ENCODE measurements at places on chromosomes 12 and 14.
A peak's percentile ranks its signal among the peaks of the same experiment; 100 is the strongest.

DNA sequence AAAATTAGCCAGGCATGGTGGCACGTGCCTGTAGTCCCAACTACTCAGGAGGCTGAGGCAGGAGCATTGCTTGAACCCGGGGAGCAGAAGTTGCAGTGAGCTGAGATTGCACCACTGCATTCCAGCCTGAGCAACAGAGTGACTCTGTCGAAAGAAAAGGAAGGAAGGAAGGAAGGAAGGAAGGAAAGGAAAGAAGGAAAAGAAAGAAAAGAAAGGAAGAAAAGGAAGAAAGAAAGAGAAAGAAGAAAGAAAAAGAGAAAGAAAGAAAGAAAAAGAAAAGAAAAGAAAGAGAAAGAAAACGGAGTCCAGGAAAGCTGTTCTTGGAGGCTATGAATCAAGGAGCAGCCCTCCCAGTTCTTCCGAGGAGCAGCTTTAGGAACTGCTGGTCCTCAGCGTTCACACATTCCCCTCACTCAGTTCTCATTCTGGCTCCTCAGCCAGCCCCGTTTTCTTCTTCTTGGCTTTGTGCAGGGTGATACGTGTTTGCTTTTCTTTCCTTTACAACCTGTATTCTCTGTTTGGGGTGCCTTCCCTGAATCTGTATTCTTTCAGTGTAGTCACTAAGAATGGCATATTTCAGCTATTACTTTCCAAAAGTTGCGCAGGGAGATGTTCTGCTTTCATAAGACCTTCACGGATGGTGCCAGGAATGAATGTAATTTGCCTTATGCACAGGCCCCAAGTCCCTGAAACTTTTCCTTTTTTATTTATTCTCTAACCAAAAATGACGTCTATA, 12.2 kb downstream of the FBXL14 start:
- no peak for DNase-seq

DNA sequence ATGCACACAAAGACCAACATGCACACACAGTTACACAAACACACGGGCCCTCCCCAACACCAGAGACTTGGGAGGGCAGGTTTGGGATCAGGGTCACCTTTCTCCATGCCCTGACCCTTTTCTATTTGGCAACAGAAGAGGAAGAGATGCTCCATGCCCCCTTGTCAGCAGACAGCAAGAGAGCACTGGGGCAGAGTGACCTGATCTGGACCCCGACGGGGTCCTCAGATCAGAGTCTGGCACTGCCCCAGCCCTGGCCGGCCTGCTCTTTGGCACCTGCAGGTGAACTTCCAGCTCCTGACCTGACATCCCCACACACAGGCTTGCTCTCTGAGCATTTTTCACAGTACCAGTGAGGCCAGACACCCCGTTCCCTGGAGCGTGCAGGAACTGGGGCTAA, 21.4 kb downstream of the ADCY6 start:
- no peak for DNase-seq

- no peak for DNase-seq
Measured at GRCh38 chr14:31884776-31885379, 192.2 kb upstream of the ARHGAP5 start.

- no peak for DNase-seq
Measured at GRCh38 chr14:69355607-69356281, 42.4 kb downstream of the ERH start.

- no peak for DNase-seq
Measured at GRCh38 chr14:102686196-102686801, 91.0 kb upstream of the TRAF3 start.

GRCh38 chr14:61489512-61489911, 168.1 kb downstream of the PRKCH start:
- DNase-seq: no peak

GRCh38 chr14:42778984-42779383, 1172.3 kb downstream of the LRFN5 start:
- DNase-seq: no peak

GRCh38 chr14:69985463-69985862, 106.2 kb downstream of the SMOC1 start:
- no peak for DNase-seq

GRCh38 chr14:80868260-80868659, 73.3 kb downstream of the CEP128 start:
- DNase-seq: no peak

GRCh38 chr14:65471038-65471878, 58.7 kb downstream of the FUT8 start:
- no peak for DNase-seq

DNA sequence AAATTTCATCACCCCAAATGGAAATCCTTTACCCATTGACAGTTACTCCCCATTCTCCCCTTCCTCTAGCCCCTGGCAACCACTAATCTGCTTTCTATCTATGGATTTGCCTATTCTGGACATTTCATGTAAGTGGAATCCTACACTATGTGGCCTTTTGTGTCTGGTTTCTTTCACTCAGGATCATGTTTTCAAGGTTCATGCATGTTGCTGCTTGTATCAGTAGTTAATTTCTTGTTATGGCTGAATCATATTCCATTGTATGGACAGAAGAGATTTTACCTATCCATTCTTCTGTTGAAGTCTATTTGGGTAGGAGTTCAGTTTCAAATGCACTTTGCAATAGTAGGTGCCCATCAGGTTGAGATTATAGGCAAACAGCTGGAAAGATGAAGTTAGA, 1.4 kb downstream of the RFC5 start:
- no peak for DNase-seq

GRCh38 chr12:67651132-67651695, 2.7 kb downstream of the DYRK2 start:
- DNase-seq: peak; percentile 32

DNA sequence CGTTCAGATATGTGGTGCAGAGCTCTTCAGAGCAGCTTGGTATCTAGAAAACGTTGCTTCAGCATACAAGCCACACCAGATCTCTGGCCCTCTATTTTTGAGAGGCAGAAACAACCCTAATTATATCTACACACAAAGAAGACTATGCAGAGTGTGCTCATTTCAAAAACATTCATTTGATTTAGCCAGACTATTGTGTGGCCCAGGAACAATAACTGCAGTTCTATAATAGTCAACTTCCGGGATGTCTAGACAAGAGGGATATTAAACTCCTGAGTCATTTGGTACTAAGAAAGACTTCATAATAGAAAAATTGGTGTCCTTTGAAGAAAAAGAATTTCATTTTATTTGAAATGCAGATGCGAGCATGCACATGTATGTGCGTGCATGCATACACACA, 153.8 kb downstream of the PELI2 start:
- DNase-seq: no peak

GRCh38 chr12:40697566-40698259, 5.5 kb downstream of the CNTN1 start:
- DNase-seq: no peak

- DNase-seq: no peak
Measured at GRCh38 chr12:67996347-67996746, 7.1 kb downstream of the IFNG-AS1 start.

DNA sequence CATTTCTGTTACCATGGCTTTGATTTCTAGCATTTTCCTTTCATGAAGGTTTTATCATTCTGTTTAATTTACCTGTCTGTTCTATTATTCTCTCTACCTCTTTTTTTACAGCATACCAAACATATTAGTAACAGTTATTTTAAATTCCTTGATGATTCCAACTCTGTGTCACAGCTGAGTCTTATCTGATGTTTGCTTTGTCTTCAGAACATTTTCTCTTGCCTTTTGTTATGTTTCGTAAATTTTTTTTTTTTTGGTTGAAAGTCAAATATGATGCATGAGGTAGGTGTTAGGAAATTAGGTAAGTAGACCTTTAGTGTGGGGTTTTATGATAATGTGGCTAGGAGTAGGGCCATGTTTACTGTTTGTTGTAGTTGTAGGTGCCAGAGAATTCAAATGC, 496.4 kb downstream of the FOXG1 start:
- DNase-seq: no peak

- DNase-seq: no peak
Measured at GRCh38 chr14:100841066-100841760, 15.3 kb downstream of the MEG3 start.

- no peak for DNase-seq
Measured at GRCh38 chr12:53482626-53483168, 16.6 kb downstream of the MAP3K12 start.

GRCh38 chr14:84442521-84442920, 1087.4 kb upstream of the FLRT2 start:
- DNase-seq: no peak

DNA sequence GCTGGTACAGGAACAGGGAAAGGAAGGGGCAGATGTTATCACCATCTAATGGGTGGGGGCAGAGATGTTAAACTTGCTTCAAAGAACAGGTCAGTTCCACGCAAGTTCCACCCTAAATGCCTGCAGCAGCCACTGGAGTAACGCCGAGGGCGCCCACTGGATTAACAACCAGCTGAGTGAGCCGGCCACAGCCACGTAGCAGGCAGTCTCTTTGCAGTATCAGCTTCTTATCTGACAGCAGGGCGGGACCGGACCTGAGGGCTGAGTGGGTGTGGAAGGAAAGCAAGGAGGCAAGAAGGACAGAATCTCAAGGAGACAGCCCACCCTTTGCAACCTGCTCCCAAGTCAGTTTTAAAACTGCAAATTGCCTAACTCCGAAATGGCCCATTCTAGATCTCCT, 38.4 kb upstream of the FOXN3 start:
- no peak for DNase-seq

DNA sequence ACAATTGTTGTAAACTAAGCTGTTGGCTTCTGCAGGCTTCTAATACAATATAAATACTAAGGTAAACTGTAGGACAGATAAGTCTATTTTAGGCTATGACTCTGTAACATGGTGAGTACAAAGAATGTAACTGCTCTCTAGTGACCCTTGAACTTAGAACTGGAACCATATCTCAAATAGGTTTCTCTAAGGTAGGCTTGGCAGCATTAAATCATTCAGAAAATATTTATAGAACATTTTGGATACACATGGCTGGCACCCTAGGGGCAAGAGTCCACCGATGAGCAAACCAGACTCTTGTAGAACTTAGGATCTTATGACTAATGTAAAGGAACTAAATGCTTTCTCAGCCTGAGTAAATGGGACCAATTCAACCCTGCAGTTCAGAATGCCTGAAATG, 19.4 kb upstream of the SLC25A3 start:
- DNase-seq: no peak

DNA sequence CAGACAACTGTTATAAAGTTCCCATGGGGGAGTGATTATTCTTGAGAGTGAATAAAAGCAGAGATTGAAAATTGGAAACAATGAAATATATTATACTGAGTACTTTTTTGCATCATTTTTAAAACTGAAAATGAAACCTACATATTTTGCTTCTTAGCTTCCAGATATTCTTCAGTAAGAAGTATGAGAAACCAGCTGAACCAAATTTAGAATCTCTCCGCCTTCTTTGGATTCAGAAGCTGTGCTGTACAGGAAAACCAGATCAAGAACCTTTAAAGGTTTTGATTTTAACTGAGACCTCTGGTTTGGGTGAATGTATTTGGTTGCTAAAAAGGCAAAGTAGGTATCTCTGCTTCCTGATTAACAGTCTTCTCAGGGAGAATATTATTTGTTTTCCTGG, 109.4 kb downstream of the AKAP6 start:
- no peak for DNase-seq

DNA sequence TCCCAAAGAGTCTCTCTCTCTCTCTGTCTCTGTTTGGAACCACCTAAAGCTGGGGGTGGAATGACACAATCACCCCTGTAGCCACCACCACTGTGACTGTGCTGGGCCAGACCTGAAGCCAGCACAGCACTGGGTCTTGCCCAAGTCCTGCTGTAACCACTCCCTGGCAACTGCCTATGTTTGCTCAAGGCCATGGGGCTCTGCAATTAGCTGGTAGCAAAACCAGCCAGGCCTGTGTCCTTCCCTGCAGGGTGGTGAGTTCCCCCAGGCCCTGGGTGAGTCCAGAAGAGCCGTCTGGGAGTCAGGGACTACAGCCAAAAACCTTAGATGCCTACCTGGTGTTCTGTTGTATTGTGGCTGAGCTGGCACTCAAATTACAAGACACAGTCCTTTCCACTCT, 50.8 kb downstream of the DGLUCY start:
- no peak for DNase-seq

- no peak for DNase-seq
Measured at GRCh38 chr12:68962877-68963855, 30.2 kb upstream of the CPM start.

DNA sequence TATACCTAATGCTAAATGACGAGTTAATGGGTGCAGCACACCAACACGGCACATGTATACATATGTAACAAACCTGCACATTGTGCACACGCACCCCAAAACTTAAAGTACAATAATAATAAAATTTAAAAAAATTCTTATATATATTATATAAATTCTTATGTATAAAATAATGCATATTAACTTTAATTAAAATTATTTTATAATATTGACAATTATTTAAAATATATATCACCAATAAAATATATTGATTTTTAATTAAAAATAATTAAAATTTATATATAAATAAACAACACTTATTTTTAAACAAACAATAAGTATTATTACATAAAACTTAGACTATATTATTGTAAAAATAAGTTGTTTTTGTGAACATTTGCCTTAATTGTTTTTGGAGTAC, 188.8 kb downstream of the SYT1 start:
- no peak for DNase-seq

DNA sequence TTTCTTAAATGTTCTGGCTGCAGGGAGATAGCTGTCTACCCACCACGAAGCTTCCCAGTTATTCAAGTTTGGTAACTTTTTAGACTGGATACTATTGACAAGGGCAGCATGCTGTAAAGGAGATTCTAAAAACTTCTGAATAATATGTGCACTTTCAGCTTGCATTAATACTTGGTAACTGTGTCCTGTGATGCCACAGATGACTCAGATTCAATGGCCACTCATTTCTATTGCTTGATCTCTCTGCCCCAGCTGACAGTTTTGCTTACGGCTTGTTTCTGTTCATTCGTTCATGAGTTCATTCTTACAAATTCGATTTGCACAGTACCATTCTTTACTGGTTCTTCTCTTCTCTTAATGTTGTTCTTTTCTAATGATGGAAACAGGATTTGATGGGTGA, 142.8 kb downstream of the PELI2 start:
- DNase-seq: no peak

DNA sequence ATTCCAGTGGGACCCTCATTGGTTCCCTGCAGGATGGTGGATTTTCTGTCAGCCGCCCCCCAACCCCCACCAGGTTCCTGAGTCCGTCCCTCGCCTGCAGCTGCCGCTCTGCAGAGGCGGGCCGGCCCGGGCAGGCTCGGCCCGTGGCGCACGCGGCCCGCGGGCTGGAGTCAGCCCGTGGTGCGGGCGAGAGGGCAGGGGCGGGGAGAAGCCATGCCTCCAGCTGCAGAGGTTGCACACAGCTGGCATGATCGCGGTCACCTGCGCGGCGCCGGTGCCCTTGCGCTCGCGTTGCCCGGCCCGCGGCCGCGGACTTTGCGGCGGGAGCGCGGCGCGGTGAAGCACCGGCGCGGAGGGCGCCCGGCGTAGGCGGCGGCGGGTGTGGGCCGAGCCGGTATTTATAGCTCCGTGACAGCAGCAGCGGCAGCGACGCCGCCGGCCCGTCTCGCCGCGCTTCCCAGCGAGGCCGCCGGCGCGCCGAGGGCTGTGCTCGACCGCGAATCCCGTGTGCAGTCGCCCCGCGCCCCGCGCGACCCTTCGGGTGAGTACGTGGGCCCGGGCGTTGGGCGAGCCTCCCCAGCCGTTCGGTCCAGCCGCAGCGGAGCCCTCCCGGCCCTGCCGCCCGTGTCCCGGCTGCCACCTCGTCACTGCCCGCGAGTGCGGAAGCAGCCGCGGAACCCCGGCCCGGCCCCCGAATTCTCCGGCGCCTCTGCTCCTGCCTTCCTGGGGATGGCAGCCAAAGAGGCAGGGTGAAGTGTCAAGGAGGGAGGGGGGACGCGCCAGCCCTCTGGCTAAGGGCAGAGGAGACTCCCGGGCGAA, at the start of gene TMEM117:
Gene TMEM117 (plus strand): TSS at position 426 of the 819 bp plus-strand sequence.
- DNase-seq: peak; percentile 64
